ENCODE measurements at places on chromosomes 2 and 18.
A peak's percentile ranks its signal among the peaks of the same experiment; 100 is the strongest.

DNA sequence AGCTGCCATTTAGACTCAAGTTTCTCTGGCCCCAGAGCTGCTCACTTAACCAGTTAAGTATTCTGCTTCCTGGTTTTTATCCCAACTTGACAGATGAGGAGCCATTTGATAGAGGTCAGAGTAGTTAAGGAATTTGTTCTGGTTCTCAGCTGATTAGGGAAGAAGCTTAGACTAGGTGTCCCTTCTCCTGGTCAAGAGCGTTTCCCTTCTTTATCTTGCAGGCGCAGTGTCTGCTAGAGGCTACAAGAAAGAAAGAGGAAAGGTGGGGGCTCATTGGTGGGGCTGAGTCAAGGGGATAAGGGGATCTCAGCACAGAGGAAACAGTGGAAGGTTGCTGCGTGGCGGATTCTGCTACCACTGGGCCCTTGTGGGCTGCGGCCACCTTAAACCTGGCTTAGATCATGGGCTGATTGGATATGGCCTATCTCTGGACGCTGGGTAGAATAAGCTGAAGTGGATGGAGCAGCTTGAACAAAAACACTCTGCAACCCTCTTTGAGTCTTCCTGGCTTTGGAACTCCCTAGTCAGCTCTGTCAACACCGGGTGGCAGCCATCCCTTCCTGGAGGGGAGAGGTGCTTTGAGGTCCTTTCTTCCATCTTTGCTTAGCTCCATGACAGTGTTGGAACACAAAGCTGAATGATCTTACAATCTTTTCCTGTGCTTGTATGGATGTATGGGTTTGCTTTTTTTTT is 70.8 kb downstream of the QPCT start:
- peak; percentile 54 for DNase-seq

DNA sequence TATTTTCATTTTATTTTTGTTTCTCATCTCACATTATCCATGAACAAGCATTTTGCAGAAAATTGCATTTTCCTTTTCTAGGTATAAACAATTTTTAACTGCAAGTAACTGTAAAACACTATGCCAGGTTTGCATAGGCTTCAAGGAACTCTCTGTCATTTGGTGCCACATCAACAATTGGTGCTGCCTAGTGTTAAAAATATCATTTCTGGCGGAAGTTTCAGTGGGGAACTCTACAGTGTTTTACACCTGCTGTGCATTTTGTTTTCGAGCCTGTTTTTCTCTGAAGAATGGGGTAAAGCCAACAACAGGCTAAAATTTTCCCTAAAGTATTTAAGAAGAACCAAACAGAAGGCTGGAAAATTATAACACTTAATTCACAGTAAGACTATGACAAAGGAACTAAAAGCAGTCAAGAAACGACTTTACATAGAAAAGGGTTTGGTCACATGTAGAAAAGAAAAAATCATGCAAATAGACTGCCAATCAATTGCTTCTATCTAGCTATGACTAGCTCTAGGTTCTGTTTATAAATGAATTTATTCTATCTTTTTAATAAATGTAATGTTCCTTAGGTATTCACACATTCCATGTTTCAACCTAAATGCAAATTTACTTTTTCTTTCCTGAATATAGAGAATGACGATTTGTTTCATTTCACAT is 21.4 kb upstream of the FRZB start:
- DNase-seq: no peak

GRCh38 chr18:62346333-62347088 is 21.4 kb downstream of the TNFRSF11A start:
- no peak for DNase-seq

DNA sequence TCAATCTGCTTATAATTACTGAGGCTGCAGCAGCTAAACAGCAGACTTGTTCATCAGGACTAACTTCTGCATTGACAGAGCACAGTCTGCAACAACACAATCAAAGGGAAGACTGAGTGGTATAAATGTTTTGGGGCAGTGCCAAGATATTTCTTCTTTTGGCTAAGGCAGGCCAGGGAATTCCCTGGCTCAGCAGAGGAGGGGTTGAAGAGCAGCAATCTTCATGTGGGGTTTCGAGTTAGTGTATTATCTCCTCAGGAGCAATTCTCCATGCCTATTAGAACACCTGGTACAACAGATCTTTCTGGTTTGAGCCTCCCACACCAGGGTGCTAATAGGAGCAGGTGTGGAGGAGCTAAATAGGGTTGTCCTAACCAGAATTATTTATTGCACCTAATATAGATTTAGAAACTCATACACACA is 103.0 kb upstream of the STK17B start:
- peak; percentile 63 for DNase-seq

DNA sequence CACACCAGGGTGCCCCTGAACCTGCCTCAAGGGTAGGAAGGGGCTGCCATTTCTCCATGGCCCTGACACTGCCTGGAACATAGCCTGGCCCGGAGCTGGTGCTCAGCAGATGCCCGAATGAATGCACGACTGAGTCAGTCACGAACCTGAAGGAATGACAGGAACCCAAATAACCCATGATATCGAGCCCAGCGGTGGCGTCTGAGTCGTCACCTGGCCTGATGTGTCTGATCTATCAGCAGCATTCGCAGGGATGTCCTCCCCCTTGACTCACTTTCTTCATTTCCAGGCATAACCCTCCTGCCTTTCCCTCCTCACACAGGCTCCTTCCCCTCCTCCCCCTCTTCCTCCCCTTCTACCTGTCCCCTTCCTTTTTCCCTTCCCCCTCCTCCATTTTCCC is 52.1 kb upstream of the SMAD7 start:
- DNase-seq: no peak

DNA sequence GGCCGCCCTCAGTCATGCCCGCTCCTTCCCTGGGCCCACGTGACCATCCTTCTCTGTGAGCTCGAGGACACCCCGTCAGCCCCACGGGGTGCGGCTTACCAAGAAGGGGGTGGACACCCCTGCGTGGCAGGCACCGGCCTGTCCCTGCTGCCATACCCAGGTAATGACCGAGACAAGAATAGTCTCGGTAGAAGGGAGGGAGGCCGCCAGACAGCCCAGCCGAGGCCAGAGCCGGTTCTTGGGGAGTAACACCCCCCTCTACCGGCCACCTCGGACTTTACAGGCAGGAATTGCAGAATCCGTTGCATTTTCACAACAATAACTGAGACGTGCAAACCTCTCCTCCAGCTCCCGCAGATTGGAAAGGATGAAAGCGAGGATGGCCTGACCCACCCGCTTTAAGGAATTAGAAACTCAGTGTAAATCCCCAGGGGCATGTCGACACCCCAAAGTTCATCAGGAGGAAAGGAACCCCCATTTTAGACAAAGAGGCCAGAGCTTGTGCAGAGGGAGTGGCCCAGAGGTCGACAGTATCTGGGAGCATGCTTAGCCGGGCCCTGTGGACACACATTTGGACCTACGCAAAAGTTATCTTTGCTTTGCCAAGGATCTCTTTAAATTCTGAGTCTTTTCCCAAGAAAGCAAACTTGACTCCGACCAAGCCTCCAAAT is 60.1 kb upstream of the GLI2 start:
- peak; percentile 40 for DNase-seq

DNA sequence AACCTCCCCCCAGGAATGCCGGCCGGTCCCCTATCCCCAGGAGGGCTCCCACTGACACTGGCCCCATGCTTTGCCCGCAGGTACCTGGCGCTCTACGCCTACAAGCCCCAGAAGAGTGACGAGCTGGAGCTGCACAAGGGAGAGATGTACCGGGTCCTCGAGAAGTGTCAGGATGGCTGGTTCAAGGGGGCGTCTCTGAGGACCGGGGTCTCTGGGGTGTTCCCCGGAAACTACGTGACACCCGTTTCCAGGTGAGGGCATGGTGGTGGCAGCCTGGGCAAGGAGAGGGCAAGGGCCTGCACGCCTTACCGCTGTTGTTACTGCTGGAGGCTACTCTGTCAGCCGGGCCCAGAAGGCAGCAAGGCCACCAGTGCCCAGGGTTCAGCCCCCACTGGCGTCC is 181.3 kb downstream of the SEPTIN10 start:
- DNase-seq: no peak

GRCh38 chr2:39306626-39307025 is 62.9 kb upstream of the CDKL4 start:
- no peak for DNase-seq

GRCh38 chr2:22377268-22377667 is 1007.7 kb upstream of the KLHL29 start:
- DNase-seq: no peak

DNA sequence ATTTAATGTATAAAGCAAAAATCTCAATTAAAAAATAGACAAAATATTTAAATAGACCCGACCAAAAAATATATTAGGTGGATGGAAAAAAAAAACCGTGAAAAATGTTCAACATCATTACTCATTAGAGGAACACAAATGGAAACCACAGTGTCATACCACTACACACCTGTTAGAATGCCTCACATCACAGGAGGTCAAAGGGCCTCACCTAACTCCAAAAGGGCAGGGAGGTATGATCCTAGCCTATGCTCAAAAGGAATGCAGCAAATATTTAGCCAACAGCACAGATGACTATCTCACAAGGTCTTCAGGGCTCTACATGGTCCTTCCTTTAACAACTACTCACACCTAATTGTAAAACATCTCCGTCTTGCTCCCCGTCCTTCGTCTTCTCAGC is 185.5 kb upstream of the SETBP1 start:
- no peak for DNase-seq

DNA sequence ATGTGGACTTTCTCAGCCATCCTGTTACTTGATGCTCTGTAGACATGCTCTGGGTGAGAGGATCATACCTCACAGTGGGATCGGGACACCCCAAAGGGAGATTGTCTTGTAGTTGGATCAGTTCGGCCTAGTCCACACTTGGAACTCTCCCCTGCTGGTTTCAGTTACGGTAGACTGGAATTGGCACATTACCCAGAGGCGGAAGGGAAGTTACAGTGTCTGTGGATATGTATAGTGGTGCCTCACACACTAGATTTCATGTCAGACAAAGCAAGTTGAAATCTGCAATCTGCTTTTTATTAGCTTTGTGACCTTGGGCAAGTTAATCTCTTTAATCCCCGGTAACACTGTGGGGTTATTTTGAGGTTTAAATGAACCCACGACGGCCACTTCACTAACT is 16.2 kb upstream of the CTAGE1 start:
- peak; percentile 44 for DNase-seq

- DNase-seq: no peak
Measured at GRCh38 chr2:152022090-152022489, 76.8 kb downstream of the CACNB4 start.

DNA sequence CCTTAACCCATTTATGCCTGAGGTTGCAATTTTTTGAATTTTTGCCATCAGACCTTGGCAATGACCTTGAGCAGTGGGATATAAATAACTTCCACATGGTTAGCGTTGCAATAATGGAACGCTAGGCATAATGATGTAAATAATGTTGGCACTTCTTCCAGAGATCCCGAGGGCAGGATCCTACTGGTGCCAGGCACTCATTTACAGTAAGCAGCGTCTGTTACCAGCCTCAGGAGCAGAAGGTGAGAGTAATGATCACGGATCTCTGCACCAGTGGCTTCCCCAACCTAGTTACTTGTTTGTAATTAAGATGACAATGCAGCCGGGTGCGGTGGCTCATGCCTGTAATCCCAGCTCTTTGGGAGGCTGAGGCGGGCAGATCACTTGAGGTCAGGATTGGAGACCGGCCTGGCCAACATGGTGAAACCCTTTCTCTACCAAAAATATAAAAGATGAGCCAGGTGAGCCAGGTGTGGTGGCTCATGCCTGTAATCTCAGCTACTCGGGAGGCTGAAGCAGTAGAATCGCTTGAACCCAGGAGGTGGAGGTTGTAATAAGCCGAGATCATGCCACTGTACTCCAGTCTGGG is 41.9 kb downstream of the CPO start:
- no peak for DNase-seq

DNA sequence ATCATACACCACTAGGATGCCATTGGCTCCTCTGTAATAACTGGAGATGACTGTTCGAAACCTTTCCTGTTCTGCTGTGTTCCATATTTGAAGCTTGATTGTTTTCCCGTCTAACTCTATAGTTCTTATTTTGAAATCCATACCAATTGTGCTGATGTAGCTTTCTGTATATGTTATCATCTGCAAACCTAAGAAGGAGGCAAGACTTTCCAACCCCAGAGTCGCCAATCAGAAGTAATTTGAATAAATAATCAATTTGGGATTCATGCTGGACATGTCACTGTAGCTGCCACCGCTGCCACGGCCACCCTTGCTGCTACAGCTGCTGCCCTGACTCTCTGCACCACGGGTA is 20.7 kb downstream of the STAT1 start:
- DNase-seq: no peak

DNA sequence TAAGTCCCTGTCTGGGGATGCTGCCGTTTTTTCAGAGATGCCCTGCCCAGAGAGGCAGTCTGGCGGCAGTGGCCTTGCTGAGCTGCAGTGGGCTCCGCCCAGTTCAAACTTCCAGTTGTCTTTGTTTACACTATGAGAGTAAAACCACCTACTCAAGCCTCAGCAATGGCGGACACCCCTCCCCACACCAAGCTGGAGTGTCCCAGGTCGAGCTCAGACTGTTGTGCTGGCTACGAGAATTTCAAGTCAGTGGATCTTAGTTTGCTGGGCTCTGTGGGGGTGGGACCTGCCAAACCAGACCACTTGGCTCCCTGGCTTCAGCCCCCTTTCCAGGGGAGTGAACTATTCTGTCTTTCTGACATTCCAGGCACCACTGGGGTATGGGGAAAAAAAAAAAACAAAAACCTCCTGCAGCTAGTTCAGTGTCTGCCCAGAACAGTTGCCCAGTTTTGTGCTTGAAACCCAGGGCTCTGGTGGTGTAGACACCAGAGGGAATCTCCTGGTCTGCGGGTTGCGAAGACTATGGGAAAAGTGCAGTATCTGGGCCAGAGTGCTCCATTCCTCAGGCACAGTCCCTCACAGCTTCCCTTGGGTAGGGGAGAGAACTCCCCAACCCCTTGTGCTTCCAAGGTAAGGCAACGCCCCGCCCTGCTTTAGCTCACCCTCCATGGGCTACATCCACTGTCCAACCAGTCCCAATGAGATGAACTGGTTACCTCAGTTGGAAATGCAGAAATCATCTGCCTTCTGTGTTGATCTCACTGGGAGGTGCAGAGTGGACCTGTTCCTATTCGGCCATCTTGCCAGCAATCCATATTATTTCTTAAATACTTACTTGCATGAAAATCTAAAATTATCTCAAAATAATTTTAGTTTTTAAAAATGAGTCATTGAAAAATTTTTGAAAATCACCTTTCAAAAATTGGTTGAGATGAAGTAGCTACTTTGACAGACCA is 338.0 kb downstream of the OSR1 start:
- no peak for DNase-seq

GRCh38 chr18:1455605-1456004 is 550.9 kb downstream of the ADCYAP1 start:
- DNase-seq: no peak

- no peak for DNase-seq
Measured at GRCh38 chr2:46012618-46013240, 284.5 kb upstream of the EPAS1 start.

- no peak for DNase-seq
Measured at GRCh38 chr2:120860579-120860922, 124.9 kb downstream of the GLI2 start.
